ENCODE measurements at places on chromosomes 2 and 18.

DNA sequence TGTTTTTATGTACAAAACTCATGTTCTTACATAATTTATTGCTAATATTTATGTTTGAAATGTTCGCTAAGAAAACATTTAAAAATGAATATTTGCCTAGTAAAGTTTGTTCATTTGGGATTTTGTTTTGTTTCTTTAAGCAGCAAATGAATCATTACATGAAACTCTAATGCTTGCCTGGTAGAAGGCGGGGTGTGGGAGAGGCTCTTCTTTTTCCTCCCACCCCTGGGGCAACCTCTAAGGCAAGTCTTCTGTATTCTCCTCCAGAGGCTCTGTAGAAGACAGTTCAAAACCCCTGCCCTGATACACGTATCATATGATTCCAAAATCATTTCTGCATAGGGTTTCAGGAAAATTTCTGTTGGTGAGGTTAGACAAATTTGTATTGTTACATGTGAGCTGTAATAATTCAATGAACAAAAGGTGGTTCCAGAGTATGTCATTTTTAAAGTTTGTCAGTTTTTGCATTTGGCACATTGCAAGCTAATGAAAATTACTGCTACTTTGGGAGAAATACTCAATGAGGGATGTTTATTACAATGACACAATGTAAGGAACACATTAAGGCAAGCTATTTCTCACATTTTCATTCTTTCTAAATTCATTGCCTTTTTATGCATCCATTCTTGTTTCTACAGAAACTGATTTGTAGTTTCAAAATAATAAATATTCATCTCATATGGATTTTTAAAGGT lies 302.3 kb upstream of the UBE2E3 start:
- no peak for DNase-seq

- peak; percentile 38 for DNase-seq
Observed at GRCh38 chr2:71736091-71736861, 282.9 kb downstream of the DYSF start.

DNA sequence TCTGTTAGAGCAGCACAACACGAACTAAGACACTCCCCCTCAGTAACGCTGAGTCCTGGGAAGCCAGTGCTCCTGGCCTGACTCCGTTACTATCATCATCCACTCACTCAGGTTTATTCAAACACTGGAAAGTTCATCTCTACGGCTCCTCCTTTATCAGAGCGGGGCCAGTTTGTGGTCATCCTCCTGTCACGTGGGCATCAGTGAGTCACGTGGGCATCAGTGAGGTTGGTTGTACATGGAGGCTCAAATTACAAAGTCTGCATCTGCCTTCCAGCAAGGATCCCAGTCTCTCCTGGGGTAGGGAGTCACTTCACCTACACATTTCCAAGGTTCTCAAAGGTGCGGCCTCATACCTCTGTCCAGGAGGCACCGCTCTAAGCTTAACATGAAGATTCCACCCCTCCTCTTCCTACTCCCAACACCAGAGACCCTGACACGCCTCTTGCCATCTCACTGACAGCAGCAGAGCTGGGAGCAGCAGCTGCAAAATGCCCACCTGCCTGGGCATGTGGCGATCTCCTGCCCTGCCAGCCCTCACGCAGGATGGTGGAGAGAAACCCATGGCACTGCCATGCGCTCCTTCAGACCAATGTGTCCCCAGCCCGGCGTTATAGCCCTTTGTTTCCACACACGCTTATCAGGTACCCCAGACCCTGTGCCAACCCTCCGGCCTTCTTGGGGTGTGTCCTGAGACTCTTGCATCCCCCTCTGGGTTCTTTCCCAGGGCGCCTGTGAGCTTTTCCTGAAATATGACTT lies 99.2 kb upstream of the PTPRM start:
- DNase-seq: no peak

GRCh38 chr2:136005462-136006196 lies 20.2 kb upstream of the DARS1 start:
- DNase-seq: no peak

GRCh38 chr2:173427887-173428668 lies 73.4 kb downstream of the CDCA7 start:
- no peak for DNase-seq

DNA sequence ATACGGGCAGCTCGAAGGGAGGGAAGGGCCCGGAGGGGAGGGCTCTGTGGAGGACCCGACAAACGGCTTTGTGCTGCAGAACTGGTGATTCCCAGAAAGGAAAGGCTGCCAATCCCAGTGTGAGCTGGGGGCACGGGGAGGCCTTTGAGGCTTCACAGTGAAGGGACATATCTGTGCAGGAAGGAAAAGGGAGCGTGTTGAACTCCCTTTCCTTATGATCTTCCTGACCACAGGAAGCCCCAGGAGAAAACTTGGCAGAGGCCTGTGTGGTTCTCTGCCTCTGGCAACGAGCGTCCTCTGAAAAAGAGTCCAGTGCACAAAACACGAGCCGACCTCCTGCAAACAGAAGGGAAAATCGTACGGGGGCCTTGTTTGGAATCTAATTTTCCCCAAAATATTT lies 683.5 kb upstream of the SALL3 start:
- no peak for DNase-seq

DNA sequence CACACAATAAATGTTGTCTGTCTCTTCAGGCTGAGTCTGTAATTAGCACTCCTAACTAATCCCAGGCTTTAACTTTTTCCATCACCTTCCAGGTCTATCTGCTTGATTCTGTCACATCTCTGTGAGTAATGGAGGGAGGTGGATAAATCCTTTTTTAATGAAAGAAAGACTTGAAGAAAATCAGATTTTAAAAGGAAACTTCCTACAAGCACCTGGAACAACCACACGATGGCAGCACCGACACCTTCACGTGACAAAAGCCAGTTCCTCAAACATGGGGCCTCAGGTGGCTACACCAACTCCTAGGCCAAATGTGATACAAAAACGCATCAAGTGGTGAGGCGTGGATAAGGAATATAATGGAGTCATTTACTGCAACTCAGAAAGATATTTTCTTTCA lies 41.8 kb downstream of the TGFBRAP1 start:
- peak; percentile 62 for DNase-seq

DNA sequence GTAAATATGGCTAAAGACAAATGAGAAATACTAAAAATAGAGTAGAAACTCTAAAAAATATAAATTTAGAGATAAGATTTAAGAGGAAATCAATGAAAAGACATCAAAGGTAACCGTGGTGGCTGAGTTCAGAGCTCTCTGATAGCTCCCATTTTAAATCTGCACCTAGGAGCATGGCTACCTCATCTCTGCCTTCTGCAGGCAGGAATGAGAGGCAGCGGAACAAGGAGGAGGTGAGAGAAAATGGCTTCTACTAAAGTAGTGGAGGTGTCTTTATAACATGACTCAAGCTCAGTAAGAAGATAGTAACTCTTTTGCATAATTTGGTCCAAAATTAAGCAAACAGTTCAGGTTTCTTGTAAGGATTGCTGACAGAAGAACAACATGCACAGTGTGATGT lies 758.7 kb upstream of the FSHR start:
- no peak for DNase-seq

- no peak for DNase-seq
Observed at GRCh38 chr2:30287857-30288513, 56.7 kb downstream of the LBH start.

DNA sequence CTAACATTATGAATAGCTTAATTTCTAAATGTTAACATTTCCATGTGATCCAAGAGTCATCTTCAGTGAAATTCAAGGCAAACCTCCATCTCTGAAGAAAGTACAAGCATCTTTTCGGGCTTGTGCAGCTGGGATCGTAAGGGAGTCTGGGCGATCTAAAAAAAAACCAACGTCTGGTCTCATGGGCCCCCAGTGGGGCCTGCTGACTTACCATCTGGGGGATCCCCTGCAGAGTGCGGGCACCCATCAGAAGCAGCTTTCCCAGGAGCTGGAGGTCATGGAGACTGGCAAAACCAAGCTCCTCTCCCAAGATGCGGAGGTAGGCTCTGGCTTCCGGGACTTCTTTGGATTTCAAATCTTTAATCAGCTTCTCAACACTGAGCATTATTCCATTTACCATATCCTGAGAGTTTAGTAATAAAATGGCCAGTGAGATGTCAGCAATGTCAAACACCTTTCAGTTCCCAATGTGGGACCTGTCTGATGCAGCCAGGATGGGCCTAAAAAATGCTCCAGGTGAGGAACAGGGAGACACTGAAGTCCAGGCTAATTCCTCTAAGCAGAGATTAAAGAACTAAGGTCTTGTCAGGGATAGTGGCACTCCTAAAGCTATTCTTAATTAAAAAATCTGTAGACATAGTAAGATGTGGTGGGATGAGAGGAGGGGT lies 19.0 kb downstream of the APOB start:
- DNase-seq: no peak

GRCh38 chr18:11279461-11279860 lies 130.1 kb upstream of the PIEZO2 start:
- no peak for DNase-seq

- DNase-seq: no peak
Observed at GRCh38 chr18:74375999-74376398, 60.4 kb downstream of the C18orf63 start.

- DNase-seq: peak; percentile 82
Observed at GRCh38 chr2:100984892-100985307, 17.2 kb upstream of the RPL31 start.

DNA sequence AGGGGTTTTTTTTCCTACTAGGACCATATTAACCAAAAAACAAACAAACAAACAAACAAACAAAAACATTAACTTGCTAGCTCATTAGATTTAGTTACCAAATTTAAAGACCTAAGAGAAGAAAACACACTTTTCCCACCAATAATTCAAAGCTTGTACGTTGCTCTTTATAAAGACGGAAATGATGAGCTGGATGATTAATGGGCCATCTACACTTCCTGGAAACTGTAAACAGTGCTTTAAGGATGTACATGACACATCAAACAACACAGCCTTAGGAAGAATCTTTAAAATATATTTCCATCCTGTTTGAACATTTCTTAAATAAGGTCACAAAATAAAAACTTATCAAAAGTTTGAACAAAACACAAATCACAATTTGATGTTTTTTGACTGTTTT lies 982 bp downstream of the BMP10 start:
- DNase-seq: no peak

- DNase-seq: no peak
Observed at GRCh38 chr2:150081775-150082481, 405.5 kb downstream of the RND3 start.

DNA sequence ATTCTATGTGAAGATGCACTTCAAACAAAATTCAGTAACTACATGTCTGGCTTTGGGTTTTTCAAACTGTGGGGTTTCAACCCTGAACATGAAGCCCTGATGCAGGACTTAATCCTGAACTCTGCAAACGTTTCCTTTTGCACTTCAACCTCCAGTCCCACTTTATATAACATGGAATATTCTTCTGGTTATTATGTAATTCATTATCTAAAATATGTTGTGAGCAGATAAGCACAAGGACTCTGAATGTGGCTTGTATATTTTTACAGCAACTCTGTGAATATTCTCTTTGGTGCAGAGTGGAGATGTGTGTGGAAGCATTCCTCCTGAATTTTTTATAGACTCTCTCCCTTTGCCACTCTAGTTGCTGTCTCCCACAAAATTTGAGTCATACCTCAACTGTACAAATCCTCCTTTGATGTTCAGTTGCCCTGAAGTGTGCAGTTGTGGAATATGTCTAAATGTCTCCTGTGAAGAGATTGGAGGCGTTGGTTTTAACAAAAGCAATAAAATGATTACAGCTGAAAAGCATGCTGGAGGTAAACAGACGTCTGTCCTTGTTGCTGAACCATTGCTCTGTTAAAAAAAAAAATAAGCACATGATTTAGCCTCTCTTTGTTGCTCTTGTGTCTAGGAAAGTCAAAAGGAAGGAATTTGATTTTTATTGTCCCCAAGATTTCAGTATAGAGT lies 205.1 kb upstream of the NRP2 start:
- no peak for DNase-seq

GRCh38 chr2:175312137-175312536 lies 130.6 kb upstream of the ATP5MC3 start:
- DNase-seq: no peak

DNA sequence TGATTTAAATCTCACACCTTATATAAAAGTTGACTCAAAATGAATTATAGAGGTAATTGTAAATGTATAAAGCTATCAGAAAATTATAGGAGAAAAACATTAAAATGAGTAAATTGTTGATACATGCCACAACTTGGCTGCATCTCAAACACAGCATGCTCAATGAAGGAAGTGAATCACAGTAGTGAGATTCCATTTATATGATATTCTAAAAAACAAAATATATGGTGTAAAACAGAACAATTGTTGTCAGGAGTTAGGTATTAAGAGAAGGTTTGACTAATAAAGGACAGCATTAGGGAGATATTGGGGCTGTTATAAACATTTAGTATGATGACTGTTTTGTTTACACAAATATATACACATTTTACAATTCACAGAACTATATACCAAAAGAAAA lies 356.6 kb upstream of the CELF4 start:
- DNase-seq: no peak

DNA sequence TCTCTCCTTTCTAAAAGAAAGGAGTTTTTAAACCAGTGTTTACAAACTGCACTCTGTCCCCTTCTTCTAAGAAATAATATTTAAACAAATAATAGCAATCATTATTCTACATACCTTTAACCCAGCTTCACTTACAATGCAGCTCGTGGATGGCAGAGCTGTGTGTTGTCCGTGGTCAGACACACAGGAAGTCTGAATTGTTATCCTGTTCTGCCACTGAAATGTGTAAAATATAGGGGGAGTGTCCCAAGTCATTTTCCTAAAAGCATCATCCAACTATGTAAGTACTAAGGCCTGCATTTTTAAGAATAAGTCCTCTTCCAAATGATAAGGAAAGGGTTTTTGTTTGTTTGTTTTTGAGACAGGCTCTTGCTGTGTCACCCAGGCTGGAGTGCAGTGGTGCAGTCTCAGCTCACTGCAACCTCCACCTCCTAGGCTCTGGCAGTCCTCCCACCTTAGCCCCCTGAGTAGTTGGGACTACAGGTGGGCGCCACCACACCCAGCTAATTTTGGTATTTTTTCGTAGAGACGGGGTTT lies 2.7 kb upstream of the PPP4R1 start:
- DNase-seq: no peak

- no peak for DNase-seq
Observed at GRCh38 chr2:18588802-18589201, 567 bp downstream of the NT5C1B start.

DNA sequence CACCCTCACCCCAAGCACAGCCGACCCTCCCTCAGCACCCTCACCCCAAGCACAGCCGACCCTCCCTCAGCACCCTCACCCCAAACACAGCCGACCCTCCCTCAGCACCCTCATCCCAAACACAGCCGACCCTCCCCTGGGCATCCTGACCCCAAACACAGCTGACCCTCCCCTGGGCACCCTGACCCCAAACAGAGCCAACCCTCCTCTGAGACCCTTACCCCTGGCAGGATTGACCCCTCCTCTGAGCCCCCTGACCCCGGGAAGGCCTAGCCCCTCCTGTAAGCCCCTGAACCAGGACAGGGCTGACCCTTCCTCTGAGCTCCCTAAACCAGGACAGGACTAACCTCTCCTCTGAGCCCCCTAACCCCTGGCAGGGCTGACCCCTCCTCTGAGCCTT lies 84.4 kb upstream of the RAB6C start:
- no peak for DNase-seq

DNA sequence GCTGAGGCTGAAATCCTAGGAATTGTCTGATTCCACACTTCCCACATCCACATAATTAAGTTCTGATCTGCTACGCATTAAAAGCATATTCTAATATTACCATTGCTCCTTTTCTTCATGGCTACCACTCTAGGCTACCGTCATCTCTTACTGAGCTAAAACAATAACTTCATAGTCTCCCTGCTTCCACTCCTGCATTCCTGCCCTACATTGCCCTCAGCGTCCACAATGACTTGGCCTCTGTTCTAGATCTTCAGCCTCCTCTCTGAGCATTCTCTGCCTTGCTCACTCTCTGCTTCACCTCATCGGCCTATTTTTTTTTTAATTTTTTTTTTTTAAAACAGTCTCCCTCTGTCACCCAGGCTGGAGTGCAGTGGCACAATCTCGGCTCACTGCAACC lies 15.8 kb upstream of the TLK1 start:
- no peak for DNase-seq
